Psoas muscle (tissue), 8 donors: ENCODE measurements at places on chromosomes 4 and X.

DNA sequence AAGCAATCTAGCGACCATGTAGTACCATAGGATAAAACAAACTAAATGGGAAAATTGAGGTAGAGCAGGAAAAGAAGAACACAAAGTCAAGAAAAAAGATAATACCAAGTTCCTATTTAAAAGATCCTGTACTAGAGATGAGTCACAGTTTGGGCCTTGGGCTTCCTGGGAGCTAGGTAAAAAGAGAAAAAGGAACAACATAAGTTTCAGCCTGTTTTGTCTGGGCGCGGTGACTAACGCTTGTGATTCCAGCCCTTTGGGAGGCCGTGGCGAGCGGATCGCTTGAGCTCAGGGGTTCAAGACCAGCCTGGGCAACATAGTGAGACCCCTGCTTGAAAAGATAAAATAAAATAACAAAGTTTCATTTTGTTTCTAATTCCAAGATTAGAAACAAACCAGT lies 14.0 kb upstream of the TMEM156 start:
- no peak for DNase-seq

DNA sequence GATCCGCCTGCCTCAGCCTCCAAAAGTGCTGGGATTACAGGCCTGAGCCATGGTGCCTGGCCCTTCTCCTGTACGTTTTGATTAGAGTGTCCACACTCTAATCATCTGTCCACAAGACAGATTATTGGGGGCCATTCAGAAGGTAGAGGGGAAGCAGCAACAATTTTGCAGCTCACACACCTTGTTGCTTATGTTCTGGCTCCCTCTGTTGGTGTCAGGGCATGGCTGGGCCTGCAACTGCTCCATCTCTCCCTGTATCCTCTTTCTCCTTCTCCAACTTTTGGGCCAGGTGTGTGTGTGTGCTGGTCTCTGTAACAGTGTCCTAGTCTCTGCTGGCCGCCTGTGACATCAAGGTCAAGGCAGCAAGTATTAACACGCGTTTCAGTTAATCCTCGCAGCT lies 125.5 kb upstream of the MBNL3 start:
- DNase-seq = no peak

GRCh38 chr4:154073107-154073822 lies 284.4 kb upstream of the SFRP2 start:
- DNase-seq = no peak

GRCh38 chr4:184952522-184952921 lies 65.8 kb upstream of the HELT start:
- DNase-seq = no peak

GRCh38 chr4:182567119-182567518 lies 323.9 kb downstream of the TENM3 start:
- no peak for DNase-seq

GRCh38 chr4:151223465-151223864 lies 53.5 kb upstream of the PRSS48 start:
- no peak for DNase-seq
